WTC11 (cell line): ENCODE measurements at places on chromosomes 7 and 10.

- no peak for DNase-seq
Measured at GRCh38 chr7:143012001-143012400, 14.9 kb downstream of the OR9A2 start.

GRCh38 chr10:77919713-77920108 lies 6.8 kb downstream of the DLG5 start:
- DNase-seq = no peak

DNA sequence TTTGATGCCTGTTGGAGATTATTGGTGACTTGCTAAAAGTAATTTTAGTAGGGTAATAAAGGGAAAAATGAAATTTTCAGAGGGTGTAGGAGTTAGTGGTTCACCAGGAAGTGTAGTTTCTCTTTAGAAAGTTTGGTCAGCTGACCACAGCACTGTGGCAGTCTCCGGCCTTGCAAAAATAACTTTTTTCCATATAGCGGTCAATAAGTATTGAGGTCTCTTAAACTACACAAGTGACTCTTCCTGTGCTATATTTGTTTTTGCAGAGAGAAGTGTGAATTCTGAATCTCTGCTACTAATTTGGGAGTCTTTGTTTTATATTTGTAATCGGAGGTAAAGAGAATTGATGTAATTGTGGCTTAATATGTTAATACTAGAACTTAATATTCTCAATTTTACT lies 24.3 kb downstream of the PTPN12 start:
- no peak for DNase-seq

DNA sequence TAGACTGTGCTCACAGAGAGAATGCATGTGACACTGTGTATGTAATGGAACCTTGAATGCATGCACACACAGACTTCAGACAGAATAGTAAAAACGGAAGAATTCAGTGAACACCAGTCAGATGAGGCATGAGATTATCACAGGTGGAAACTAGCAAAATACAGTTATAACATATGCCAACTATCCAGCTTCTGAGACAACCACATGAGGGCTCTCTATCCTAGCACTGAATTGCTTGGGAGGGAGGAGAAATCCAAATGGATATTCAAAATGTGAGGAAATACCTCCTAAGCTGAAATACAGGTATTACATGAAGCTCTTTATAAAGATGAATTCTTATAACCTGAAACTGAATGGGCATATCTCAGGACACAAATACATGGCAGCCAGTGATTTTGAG lies 30.6 kb downstream of the GARS1 start:
- no peak for DNase-seq

GRCh38 chr10:117964536-117964935 lies 82.2 kb downstream of the RAB11FIP2 start:
- no peak for DNase-seq

DNA sequence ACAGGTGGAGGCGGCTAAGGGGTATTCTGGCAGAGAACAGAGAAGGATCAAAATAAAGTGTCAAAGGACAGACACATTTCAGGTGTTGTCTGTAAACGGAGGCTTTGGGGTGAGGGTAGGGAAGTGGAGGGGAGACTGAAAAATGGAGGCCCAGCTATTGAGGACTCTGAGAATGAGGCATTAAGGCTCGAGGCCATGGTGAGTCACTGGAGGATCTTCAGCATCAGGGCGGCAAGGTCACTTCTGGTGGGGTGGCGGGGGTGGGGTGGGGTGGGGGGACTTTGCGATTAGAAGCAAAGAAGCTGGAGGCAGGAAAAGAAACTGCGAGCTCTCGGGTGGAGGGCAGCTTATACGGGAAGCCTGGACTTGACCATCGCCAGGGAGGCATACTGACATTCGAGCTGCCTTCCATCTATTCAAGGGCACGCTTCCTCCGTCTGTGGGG lies 58.4 kb upstream of the PCGF5 start:
- DNase-seq = no peak

DNA sequence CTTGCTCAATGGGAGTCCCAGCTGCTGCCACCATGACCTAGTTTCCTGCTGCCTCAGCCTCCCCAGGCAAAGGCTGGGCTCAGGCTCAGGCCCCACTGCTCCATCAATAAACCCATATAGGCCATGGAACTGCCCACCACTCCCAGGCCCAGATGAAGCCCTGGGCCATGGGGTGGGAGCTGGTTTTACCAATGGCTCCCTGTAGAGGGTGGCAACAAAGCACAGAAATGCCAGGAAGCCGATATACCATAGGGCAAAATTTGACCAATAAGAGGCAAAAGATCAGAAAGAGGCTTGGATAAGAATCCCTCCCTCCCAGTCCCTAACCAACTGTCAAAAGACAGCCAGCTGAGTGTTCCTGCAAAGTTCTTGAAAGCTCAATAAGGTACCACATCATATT lies 101.8 kb upstream of the DOCK1 start:
- DNase-seq = no peak

DNA sequence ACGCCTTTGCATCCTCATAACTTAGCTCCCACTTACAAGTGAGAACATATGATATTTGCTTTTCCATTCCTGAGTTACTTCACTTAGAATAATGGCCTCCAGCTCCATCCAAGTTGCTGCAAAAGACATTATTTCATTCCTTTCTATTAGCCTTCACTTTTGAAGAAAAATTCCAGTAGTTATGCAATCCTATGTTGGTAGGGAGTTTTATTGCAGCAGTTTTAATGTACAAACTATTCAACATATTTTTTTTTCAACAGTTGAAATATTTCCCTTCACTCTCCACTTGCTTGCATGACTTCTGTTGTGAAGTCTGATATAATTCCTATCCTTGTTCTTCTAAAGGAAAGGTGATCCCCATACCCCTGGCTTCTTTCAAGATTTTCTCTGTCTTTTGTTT lies 27.3 kb upstream of the ARHGAP22 start:
- no peak for DNase-seq

GRCh38 chr10:43167498-43167889 lies 29.2 kb downstream of the CSGALNACT2 start:
- DNase-seq = no peak

DNA sequence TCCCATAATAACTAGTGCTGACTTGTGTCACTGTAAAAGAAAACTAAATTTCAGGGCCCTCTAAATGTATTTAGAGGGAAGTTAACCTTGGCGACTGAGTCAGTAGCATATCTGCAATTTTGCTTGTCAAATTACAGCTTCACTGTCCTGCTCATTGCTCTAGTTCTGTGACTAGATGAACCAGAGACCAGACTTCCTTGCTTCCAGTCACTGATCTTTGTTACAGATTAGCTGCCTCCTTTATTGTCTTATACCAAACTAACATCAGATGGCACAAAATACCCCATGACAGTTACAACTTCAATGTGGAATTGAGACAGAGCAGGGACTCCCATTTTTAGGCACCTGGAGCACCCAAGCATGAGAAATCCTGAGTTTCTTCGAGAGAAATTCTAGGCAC lies 79.9 kb upstream of the POM121L12 start:
- DNase-seq = no peak

- no peak for DNase-seq
Measured at GRCh38 chr7:154504918-154505317, 452.7 kb downstream of the DPP6 start.

DNA sequence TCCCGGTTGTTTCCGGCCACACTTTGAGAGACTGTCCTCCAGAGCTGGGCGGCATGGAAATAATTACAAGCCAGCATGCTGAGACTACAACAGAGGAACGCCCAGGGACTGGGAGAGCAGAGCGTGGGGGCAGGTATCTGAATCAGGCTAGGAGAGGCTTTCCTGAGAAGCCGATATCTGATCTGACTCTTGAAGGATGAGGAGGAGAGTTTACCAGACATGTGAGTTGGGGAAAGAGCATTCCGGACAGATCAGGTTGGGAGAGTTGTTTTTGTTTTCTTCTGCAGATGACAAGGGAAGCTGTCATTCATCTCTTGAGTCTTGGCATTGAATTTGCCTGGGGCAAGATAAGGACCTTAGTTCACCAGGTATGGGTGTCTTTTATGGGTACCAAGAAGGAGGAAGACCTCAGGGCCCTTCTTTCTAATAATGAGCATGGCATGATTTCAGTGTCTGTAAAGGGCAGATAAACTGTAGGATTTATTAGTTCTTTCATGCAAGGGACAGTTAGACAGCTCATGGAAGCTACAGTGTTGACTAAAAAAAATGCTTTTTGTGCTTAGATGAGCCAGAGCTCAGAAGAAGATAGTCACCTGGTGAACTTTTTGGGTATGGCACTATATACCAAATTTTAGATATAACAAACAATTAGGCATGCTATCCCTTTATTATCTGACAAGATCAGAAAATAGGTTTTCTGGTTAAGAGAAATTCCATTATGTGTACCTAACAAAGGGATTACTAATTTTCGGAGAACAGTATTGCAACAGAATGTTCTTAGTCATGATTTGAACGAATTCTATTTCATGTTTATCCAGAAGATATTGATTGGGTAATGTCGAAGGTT lies 36.2 kb downstream of the WBP1L start:
- no peak for DNase-seq

GRCh38 chr10:22544325-22545068 lies 169.9 kb downstream of the PIP4K2A start:
- DNase-seq = no peak

DNA sequence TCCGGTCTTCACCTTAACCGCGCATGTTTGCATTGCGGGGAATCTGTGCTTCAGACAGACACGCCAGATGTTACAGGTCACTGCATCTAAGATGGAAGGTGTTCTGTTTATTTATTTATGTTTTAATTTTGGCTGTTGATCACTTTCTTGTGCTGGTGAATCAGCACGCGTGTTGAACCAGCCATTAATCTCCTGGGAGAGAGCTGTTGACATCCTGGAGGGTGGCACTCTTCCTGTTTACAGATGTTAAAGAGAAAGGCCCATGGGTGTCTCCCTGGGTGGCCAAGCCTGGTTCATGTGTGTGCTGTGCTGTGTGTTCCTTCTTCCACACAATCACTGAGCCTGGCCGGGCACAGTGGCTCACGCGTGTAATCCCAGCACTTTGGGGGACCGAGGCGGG lies 355.3 kb downstream of the PAXIP1 start:
- DNase-seq = no peak

- DNase-seq = no peak
Measured at GRCh38 chr10:75654772-75655171, 223.3 kb downstream of the LRMDA start.

GRCh38 chr10:77173615-77174461 lies 463.8 kb downstream of the KCNMA1 start:
- peak; percentile 86 for DNase-seq

DNA sequence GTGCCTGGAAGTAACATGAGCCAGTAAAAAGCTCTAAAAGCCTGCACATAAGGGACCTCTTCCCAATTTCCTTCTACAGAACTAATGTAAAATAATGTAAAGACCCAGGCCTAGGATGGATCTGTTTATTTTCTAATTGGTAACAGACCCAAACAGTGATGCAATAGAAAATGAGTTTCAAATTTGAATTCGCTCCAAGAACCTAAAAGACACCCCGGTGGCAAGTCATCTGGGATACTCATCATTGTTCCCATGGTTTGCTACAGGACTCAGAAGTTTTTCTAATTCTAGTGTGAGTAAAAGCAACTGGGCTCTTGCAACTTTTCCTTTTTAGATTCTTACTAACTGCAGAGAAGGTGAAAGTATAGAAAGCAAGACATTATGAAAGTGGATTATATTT lies 271.3 kb upstream of the CACNA2D1 start:
- no peak for DNase-seq

GRCh38 chr7:36291387-36292316 lies 98.0 kb upstream of the ANLN start:
- peak; percentile 83 for DNase-seq

- no peak for DNase-seq
Measured at GRCh38 chr7:37420946-37421695, 27.5 kb downstream of the ELMO1 start.

- no peak for DNase-seq
Measured at GRCh38 chr10:505419-505818, 184.0 kb downstream of the DIP2C start.
